ENCODE measurements at places on chromosomes 16 and 17.

DNA sequence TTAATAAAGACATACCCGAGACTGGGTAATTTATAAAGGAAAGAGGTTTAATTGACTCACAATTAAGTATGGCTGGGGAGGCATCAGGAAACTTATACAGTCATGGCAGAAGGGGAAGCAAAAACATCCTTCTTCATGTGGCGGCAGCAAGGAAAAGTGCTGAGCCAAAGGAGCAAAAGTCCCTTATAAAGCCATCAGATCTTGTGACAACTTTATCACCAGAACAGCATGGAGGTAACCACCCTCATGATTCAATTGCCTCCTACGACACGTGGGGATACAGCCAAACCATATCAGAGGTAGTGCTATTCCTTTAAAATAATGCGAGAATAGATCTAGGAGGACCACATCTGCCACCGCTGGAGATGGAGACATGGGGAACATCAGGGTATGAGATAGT is 9.0 kb downstream of the C16orf54 start:
- DNase-seq, result no peak

GRCh38 chr16:13032911-13033310 is 131.5 kb downstream of the SHISA9 start:
- DNase-seq, result no peak

DNA sequence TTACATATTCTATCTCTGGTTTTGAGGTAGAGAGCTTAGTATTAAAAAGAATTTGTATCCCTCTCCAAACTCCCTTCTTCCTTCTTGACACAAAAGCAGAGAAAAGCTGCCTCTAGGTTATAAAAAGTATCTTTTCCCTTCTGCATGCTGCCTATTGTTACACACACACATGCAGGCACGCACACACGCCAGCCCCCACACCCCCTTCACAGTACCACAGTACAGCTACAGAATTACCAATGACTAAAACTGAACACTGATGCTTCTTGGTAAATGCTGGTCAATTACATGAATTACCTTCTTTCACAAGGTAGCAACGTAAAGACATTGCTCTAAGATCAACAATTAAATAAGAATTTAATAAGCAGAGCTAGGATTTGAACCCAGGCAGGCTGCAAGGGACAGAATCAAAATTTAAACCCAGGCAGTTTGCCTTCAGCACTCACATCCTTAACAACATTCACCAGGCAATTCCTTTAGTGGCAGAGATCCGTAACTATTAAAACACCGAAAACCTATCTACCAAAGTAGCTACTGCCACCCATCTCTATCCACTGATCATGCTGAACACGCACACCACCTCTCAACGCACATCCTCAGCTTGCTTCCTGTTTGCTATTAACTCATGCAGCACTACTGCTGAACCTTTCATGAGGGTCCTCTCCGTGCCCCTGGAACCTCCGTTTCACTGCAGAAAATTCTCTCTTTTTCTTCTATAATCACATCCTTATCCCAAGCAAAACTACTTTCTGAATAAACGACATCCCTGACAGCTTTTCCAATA is 37.8 kb downstream of the YWHAE start:
- no peak for DNase-seq

DNA sequence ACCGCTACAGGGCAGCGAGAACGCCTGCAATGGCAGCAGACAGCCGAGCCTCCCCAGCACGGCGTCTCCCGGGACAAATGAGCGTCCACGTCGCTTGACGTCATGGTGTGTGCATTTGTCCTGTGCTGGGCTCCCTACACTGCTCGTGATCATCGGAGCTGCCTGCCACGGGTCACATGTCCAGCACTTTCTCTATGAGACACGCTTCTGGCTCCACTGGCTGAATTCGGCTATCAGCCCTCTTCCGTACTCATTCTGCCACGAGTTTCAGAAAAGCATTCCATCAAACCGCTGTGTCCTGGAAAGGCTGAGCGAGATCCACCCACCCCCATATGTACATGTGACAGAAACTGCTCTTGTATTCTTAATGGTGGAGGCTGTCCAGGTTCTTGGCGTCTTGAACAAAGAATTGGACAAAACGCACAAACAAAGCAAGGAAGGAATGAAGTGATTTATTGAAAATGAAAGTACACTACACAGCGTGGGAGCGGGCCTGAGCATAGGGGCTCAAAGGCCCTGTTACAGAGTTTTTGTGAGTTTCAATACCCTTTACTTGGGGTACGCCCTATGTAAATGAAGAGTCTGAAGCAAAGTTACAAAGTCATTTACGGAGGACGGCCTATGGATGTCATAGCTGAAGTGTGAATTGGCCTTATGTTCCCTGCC is 28.5 kb upstream of the SHCBP1 start:
- no peak for DNase-seq

DNA sequence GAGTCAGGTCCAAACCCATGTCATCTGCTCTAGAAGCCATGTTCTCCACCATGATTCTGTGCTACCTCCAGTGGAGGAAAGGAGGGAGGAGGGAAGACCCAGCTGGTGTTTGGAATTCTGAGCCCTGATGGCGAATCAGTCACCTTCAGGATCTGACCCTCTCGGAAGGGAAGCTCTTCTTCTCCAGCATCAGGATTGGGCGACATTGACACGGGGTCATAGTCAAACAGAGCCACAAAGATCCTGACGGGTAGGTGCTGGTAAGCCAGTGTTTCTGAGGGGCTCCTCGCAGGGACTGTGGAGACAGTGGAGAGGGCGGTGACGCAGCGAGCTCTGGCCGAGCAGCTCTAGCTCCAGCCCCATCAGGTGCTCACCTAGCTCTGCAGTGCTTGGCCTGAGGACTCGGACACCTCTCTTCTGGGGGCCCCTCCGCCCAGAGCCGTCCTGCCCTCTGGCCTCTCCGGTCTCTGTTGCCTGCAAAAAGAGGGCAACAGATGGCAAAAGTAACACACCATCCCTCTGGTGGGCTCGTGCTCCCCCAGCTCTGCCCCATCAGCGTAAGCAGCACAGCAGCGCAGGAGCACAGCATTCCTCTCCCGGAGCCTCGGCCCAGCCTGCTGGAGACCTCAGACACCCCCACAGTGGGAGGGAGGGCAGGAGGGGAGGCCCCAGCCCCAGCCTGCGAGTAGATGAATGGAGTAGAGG is 21.0 kb downstream of the TSPOAP1 start:
- no peak for DNase-seq

- DNase-seq, result no peak
These were observed 7.2 kb upstream of the LIMD2 start for GRCh38 chr17:63707151-63707550.

DNA sequence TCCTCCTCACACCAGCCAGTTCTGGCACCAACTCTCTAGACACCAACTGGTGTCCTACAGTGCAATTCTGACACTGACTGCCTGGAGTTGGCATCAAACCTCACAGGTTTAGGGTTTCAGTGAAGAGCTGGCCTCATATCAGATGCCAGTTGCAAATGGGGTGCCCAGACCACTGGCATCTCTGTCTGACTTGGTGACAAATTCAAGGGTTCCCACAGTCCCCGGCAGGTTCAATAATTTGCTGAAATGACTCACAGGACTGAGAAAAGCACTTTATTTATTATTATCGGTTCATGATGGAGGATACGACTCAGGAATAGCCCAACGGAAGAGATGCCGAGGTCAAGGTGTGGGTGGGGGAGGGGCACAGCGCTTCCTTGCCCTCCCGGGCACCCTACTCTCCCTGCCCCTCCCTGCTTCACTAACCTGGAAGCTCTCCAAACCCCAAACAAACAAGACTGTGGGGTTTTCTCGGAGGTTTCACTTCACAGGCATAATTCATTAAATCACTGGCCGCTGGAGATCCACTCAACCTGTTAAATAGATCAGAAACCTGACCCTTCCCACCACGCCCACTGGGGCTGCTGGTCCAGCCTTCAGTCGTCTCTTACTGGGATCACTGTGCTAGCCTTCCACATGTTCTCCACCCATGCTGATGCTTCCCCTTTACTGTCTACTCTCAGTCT is 1.7 kb upstream of the NLRP1 start:
- DNase-seq, result no peak

- DNase-seq, result no peak
These were observed 105.2 kb downstream of the RBFOX1 start for GRCh38 chr16:7437843-7438242.

- DNase-seq, result no peak
These were observed 9.5 kb upstream of the HES7 start for GRCh38 chr17:8133399-8133798.

DNA sequence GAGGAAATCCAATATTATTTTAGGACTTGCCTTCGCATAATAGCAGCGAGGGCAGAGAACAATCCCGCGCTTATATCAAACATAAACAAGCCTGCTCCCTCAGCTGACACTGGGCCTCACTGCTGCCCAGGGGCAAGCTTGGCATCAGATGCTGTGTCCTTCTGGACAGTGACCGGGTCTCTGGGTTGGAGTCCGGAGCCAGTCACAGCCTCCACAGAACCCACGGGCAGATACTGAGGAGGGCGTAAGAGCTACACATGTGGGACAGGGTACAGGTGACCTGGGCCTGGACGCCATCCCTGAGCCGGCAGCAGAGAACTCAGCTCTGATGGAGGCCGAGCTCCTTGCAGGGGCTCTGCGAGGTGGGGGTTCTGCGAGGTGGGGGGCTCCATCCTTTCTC is 14.7 kb upstream of the ZNF469 start:
- no peak for DNase-seq

- DNase-seq, result no peak
These were observed 29.0 kb downstream of the NUP93 start for GRCh38 chr16:56758930-56759329.

- no peak for DNase-seq
These were observed 102.4 kb downstream of the CCT6B start for GRCh38 chr17:34858591-34859565.

DNA sequence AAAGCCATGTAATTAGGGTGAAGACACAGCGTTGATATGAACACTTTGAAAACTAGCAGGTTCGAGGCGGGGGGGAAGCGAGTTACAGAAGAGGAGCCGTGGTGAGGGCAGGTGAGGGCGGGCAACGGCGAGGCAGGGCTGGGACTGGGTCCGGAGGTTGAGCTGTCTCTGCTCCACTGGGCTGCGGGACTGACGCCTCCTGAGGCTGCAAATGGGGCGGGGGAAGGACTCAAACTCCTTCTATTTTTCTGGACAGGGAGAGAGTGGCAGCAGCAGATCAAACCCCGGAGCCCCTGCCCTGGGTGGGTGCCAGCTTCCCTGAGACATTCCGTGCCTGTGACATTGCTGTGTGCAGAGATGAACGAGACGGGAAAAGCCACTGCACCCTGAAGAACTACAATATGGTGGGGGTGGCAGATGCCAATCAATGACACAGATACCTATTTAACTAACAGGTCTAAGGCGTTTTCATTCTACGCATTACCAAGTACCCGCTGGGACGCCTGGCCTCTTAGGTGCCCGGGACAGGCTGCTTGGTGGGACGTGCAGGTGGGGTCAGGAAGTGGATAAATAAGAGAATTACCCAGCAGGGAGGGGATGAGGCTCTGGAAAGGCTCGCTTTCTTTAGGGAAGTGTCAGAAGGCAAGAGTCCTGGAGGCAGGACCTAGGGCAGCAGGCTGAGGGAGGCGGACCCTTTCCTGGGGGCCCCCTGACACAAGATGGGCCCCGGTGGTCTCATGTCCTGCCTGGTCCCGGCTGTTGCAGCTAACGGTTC is 30.4 kb downstream of the RPH3AL start:
- no peak for DNase-seq

GRCh38 chr17:28499364-28499664 is 6.8 kb upstream of the FOXN1 start:
- DNase-seq, result no peak

DNA sequence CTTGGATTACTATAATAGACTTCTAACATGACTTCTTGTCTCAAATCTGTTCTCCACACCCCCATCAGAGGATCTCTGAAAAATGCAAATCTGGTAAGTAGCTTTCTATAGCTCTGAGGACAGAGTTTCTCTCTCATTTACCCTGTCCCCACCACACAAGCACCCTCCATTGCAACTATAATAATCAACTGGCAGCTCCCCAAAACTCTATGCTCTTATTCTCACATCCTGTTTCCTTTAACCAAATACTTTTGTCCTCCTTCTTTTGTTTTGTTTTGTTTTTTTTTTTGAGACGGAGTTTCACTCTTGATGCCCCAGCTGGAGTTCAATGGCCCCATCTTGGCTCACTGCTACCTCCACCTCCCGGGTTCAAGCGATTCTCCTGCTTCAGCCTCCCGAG is 73.4 kb downstream of the HELZ start:
- no peak for DNase-seq

DNA sequence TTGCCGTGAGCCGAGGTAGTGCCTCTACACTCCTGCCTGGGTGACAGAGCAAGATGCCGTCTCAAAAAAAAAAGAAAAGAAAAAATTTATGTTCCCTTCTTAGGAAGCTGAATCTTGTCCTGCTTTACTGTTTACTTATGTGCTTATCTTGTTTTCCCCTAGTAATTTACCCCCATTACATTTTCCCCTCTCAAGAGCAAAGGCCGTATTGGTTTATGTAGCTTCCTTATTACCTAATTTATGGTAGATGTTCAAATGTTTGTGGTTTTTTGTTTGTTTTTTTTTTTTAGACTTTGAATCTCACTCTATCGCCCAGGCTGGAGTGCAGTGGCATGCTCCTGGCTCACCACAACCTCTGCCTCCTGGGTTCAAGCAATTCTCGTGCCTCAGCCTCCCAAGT is 10.3 kb upstream of the SLC52A1 start:
- DNase-seq, result no peak

GRCh38 chr17:30380643-30381339 is 2.1 kb downstream of the CPD start:
- DNase-seq, result no peak

DNA sequence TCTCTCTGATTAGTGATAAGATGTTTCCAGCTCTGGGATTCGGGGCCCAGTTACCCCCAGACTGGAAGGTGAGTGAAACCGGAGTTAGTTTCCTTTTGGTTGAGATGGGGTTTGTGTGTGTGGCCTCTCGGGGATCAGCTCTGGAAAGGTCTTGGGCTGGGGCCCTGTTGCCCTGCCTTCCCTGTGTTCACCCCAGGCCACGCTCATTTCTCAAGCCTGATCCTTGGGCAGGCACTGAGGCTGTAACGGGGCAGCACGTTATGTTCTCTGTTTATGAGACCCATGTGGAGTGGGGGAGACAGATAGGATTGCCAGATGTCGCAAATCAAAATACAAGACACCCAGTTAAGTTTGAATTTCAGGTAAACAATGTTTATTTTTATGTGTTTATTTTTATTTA is 35.5 kb downstream of the CPNE2 start:
- no peak for DNase-seq

DNA sequence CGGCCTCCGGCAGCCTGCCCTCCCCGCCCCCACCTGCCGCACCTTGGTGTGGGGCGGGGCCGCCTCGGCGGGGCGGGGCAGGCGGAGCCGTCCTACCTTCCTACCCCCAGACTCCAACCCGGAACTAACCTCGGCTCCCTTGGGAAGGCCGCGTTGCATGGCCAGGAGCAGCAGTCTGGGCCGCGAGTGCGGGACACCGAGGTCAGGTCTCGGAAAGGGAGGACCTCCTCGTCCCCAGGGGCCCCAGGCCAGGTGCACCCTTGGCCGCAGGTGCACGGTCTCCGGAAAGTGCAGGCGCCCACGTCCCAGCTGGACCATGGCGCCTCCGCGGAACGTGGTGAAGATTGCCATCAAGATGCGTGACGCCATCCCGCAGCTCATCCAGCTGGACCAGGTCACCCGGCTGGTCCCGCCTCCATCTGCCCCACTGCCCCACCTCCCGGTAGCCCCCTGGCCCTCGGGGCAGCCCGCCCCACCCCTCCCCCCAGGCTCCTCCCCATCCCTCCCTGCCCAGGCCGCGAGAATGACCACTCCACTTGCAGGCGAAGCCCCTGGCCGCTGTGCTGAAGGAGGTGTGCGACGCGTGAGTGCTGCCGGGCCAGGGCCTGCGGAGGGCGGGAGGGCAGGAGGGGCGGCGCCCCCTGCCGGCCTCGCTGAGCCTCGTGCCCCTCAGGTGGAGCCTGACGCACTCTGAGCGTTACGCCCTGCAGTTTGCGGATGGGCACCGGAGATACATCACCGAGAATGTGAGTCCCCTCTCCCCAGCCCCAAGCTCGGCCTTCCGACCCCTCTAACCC is at the start of gene ELMO3:
TSS of gene ELMO3 (plus strand) at position 121 of the 797 bp plus-strand sequence. CDS start at position 317, 196 bp downstream.
- no peak for DNase-seq
